ENCODE measurements at places on chromosomes 13 and 19.

DNA sequence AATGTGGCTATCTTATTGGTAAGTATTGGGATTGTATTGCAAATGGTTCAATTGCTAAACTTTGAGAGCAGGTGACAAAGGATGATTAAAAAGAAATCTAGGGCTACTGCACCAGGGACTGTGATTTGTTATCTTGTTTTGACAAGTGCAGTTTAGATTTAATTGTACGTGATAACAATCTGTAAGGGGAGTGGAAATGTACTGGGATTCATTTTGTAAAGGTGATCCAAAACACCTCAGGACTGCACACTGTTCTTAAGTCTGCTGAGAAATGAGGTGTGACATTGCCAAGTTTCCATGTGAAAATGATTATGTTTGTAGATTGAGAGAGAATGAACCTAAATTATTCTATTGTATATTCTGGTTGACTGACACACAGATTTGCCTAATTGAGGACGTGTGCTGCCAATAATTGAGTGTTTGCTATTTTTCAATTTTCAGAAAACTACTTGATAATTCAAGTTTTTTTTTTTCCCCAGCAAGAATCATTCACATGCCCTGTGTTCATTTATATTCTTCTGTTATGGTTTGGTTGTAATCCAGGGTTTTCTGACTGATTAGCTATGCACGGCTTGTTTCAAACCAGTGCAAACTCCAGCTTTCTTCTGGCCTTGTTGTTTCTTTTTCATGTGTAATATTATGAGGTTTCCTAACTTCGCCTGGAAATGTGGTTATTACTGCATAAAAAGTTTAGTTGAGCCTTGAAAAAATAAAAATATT, 308.0 kb downstream of the OLFM4 start:
- DNase-seq: no peak

DNA sequence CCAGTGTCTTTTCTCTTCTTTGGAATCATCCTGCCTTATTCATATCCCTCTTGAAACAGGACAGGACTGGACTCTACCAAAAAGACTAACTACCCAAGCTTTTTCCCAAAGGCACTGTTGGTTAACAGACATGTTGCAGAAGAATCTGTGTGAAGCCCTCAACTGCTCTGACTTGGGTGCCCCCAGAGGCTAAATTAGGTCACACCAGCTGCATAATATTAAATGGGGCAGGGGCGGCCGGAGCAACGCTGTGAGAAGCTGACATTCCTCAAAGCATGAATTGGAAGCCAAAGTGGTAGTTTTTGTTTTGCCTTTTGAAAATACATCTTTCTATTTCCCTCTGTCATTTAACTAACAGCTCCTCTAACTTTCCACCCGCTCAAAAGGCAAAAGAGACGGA, 185.9 kb downstream of the LHFPL6 start:
- no peak for DNase-seq

- DNase-seq: no peak
Measured at GRCh38 chr13:46662690-46663089, 109.7 kb downstream of the LRCH1 start.

DNA sequence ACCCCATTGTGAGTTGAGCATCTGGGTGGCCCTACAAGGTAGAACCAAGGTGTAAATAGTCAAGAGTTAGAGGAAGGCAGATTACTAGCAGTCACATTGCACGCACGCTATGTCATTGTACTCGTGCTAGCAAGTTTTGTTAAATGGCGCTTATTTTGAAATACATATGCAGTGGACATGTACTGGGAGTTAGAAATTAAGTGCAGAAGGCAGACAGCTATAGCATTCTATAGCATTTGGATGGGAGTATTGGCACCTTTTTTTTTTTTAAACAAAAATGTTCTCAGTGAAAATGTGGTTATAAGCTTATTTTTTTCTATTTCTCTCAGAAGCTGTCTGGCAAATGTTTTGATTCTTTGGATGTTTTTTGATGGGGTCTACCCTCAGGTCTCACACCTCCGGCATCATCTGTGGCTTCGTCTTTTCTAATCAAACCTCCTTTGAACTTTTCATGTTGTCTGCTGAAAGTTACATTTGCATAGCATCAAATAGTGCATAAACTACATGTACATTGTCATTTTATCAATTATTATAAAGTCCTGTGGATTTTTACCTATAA, 68.1 kb downstream of the ARHGEF7 start:
- DNase-seq: no peak

GRCh38 chr19:51501594-51502263, at the start of gene SIGLEC12:
Gene SIGLEC12, minus strand, starts transcription at chr19:51501800. Its CDS starts 67 bp downstream, at chr19:51501733.
- DNase-seq: no peak

DNA sequence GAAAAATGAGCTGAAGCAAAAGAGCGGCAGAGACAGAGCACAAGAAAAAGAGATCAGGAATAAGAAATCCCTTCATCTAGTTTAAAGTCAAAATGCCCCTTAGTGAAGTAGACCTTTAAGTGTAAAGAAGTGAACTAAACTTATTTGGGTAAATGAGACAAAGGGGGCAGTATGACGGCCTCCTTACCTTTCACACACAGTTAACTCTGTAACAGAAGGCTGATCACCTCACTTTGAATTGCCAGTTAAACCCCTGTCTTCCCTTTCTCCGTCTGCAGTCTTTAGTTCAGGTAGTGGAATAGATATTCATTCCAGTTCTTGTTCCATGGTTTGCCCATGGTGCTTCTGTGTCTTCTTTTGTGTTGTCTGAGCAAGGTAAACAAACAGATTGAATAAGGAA, 1029.8 kb downstream of the DIAPH3 start:
- DNase-seq: no peak

GRCh38 chr13:24683838-24684599, 3.8 kb downstream of the ATP12A start:
- peak; percentile 68 for DNase-seq

DNA sequence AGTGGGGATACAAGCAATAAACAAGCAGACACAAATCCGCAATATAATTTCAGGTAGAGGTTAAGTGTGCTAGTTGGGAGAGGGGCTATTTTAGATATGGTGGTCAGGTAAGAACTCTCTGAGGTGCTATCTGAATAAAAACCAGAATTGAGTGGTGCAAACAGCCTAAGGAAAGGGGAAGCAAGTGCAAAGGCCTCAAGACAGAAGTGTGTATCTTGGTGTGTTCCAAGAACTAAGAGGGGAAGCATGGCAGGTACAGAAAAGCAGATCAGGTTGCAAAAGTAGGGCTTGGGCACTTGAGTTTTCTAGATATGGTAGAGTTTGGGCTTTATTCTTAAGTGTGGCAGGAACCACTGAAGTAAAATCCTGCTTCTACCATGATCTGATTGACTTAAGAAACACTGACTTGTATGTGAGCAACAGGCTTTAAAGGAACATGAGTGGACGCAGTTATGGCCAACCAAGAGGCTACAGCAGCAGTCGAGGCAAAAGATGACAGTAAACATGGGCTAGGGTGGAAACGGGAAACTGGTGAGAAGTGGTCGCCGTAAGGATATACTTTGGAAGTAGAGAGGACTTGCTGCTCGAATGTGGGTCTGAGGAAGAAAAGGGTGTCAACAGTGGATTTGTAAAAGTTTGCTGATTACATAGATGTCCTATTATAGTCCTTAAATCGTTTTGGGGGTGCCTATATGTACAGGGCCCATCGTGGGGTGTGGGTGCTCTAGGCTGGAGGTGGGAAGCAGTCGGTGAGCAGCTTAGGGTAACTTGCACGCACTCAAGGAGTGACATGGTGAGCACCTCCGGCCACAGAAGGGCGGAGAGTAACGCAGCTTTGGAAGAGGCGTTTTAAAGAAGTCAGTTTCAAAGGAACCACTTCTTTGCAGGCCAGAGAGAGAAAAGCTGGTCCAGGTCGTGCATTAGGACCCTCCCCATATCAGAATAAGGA, 677 bp downstream of the TGDS start:
- DNase-seq: no peak

DNA sequence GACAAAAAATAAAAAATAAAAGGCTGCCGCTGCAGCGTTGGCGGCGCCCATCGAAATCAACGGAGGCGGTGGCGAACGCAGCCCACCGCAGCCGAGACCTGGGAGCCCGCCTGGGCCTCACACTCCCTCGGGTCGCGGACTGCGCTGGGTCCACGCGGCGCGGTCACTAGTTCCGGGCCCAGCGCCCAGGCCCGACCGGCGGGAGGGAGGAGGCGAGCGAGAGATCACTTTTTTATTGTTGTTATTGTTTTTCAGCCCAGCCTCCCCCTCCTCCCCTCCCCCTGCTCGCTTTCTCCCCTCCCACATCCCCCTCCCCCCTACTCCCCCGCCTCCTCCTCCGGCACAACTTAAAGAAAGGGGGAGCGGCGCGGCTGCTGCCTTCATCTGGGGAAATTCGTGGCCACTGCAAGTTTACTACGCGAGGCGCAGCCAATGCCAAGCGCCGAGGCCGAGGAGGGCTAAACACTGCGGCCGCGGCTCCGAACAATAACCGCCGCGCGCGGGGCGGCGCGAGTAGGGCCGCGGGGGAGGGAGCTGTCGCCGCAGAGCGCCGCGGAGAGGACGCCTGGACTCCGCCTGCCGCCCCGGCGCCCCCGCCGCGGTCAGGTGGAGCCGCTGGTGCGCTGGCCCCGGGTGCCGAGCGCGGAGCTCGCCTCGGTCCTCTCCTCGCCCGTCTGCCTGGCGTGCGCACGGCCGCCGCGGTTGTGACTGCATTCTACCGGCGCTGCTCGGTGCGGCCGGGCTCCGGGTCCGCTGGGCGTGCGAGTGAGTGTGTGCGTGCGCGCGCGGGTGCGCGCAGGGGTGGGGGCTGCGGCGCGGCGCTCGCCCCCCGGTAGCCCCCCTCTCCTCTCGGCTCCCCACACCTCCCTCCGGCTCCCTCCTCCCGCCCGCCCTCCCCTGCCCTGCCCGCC, 505 bp upstream of the ZIC2 start:
- DNase-seq: peak; percentile 62

- DNase-seq: no peak
Measured at GRCh38 chr13:86201477-86201876, 402.3 kb upstream of the SLITRK6 start.

GRCh38 chr19:42201489-42202289, 15.8 kb downstream of the DEDD2 start:
- DNase-seq: no peak

GRCh38 chr13:95703576-95703975, 26.6 kb downstream of the DNAJC3 start:
- DNase-seq: no peak

- DNase-seq: no peak
Measured at GRCh38 chr13:21964686-21965085, 293.8 kb downstream of the FGF9 start.

DNA sequence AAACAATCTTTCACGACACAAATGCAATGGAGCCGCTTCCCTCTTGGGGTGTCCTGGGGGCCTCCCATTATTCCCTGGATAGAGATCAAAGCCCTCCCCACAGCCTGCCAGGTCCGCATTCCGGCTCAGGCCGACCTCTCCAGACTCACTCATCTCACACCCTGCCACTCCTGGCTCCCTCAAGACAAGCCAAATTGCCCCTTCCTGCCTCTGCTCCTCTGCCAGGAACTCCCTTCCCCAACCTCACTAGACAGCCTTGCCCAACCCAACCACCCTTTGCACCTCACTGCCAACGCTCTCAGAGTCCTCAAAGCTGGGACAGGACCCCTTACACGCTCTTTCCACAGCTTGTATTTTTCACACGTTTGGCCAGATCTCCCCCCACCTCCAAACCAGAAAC, 1.5 kb downstream of the ABHD17A start:
- DNase-seq: no peak

- peak; percentile 6 for DNase-seq
Measured at GRCh38 chr13:57409121-57409520, 222.4 kb upstream of the PCDH17 start.

GRCh38 chr19:55898911-55899310, 33.2 kb downstream of the NLRP13 start:
- no peak for DNase-seq

DNA sequence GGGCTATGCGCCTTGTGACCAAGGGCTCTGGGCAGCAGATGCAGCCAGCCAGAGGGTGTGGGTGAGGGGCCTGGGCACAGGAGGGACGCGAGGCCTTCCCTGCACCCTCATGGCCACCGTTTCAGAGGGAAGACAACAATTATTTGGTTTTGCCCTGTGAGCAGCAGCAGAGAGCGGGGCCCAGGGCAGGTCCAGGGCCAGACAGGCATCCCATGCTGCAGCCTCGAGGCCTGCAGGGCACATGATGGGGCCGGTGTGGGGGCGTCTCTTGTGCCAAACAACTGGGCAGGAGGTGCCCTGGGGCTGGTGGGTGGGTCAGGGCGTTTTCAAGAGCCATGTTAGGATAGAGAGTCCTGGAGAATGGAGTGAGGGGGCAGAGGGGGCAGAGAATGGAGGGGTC, 79.4 kb downstream of the SCGB2B2 start:
- DNase-seq: no peak

- no peak for DNase-seq
Measured at GRCh38 chr13:51632591-51633362, 48.5 kb downstream of the WDFY2 start.

- no peak for DNase-seq
Measured at GRCh38 chr13:80055847-80056246, 285.1 kb downstream of the SPRY2 start.

DNA sequence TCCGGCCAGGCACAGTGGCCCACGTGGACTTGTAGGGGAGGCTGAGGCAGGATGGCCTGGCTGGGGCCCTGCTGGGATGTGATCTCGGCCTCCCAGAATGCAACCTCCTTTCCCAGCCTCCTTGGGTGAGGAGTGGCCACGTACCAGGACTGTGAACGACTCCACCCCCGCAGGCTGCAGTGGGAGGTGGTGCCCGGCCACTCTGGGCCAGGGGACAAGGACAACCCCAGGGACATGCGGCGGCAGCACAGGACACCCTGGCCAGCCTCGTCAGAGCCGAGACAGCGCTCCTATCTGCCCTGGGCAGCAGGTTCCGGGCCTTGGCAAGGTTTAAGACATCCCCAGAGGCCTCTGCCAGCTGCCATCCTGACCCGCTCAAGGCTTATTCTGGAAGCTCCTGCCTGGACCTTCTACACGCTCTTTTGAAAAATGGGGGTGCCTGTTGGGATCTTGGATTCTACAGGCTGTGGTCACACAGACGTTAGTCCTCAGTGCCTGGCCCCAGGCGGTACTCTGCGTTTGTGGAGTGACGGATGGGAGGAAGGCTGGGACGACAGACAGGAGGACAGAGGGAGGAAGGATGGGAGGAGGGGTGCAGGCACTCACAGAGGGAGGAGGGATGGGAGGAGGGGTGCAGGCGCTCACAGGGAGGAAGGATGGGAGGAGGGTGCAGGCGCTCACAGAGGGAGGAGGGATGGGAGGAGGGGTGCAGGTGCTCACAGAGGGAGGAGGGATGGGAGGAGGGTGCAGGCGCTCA, 19.9 kb upstream of the CACTIN start:
- DNase-seq: no peak

GRCh38 chr19:19642506-19643157, 825 bp downstream of the GMIP start:
- DNase-seq: no peak
